Ovary (tissue), 10 donors: ENCODE measurements at places on chromosomes 16 and 17. TPM values are rescaled to one million over a fixed set of nuclear protein-coding genes. Genes with fewer than 3 reads are reported as not detected.

Gene ALOX12B
- total RNA-seq = not detected

DNA sequence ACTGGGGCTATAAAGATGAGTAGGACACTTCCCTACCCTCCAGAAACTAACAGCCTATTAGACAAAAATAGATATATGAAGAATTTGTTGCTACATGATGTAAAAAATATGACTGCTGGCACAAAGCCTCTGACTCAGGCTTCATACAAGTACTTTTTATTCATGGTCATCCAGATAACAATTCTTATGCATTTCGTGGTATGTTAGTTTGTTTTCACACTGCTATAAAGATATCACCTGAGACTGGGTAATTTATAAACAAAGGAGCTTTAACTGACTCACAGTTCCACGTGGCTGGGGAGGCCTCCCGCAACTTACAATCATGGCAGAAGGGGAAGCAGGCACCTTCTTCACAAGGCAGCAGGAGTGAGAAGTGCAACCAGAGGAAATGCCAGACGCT, 112.5 kb upstream of the HLF start:
- DNase-seq = no peak

DNA sequence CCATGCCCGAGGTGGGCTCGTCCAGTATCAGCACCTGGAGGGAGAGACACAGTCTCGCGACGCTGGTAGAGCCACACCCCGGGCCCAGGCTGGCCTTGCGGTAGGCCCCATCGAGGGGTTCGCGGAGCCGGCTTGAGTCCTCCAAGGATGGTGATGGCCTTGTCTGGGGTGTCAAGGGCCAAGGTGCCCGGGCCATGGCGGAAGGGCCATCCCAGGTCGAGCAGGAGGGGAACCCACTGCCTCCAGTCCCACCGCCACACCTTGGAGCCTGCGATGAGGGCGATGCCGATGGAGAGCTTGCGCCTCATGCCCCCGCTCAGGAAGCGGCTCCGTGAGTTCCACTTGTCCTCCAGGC, 29.6 kb upstream of the RNPS1 start:
- no peak for DNase-seq

GRCh38 chr17:50918933-50919296, 52.8 kb upstream of the TOB1 start:
- DNase-seq = no peak

Gene SOX15
- total RNA-seq = 7.6 TPM

- no peak for DNase-seq
Measured at GRCh38 chr16:55778757-55779156, 54.1 kb downstream of the CES1 start.

Gene GALNS
- 18.3 TPM for total RNA-seq

- DNase-seq = no peak
Measured at GRCh38 chr16:83933885-83934683, 19.0 kb upstream of the OSGIN1 start.

- DNase-seq = no peak
Measured at GRCh38 chr16:25081702-25082101, 29.8 kb upstream of the LCMT1 start.

Gene TBC1D3I
- total RNA-seq = 0.53 TPM

DNA sequence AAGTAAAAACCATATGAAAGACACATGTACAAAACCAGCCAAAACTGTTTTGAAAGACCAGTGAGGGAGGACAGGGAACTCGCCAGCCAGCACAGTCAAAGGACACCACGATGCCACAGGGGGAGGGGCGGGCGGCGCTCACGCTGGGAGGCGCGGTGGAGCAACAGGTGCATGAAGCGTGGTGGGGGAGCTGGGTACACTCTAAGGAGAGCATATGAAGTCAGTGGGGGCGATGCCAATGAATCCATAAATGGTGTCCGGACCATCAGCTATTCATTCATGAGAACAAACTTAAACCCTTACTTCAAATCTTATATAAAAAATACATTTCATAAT, 101.0 kb upstream of the DNAH17 start:
- no peak for DNase-seq

Gene PFN1
- total RNA-seq = 415 TPM

- DNase-seq = no peak
Measured at GRCh38 chr16:66278604-66279262, 87.8 kb upstream of the CDH5 start.

Gene TNP2
- not detected for total RNA-seq

- peak; percentile 89 for DNase-seq
Measured at GRCh38 chr16:56519459-56520250, at the start of gene BBS2. TSS of gene BBS2 (minus strand) at chr16:56520024. CDS start at chr16:56519862, 162 bp downstream.

- DNase-seq = no peak
Measured at GRCh38 chr16:89104303-89104702, 10.7 kb downstream of the ACSF3 start.

DNA sequence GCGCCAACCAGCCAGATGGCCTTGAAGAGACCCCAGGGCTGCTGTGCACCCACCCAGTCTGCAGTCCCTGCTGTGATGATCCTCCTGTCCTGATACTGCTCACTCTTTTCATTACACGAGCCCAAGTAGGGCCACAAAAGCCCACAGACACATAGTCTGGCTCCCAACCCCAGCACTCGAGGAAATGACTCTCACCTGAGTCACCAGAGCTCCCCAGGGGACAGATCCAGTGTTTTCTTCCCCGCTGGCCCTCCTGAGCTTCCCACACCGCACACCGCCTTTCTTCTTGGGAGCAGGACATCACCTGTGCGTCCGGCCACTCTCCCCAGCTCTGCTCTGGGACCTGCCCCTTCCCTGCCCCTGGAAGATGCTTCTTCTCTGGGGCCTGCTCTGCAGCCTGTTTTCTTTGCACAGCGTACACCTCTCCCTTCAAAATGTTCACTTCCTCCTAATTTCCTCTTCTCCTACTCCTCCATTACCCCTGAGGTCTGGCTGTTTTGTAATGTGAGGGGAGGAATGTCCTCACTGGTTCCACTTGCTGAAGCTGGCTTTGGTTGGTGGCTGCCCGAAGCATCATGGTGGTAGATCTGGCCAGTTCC, 2.0 kb upstream of the SCN4A start:
- DNase-seq = no peak

GRCh38 chr17:57876023-57876865, 26.4 kb upstream of the MRPS23 start:
- DNase-seq = no peak

GRCh38 chr16:78290872-78291591, 191.6 kb downstream of the WWOX start:
- no peak for DNase-seq

Gene KCNH4
- not detected for total RNA-seq

Gene CACNG4
- 4.9 TPM for total RNA-seq
